ENCODE measurements at places on chromosomes 1 and 21. TPM values are rescaled to one million over a fixed set of nuclear protein-coding genes. Genes with fewer than 3 reads are reported as not detected.

The SDCCAG8 gene
- 29.4 TPM for total RNA-seq

The PRAMEF11 gene
- total RNA-seq, result not detected

GRCh38 chr1:228370941-228371740, 35.5 kb downstream of the TRIM11 start:
- no peak for DNase-seq

DNA sequence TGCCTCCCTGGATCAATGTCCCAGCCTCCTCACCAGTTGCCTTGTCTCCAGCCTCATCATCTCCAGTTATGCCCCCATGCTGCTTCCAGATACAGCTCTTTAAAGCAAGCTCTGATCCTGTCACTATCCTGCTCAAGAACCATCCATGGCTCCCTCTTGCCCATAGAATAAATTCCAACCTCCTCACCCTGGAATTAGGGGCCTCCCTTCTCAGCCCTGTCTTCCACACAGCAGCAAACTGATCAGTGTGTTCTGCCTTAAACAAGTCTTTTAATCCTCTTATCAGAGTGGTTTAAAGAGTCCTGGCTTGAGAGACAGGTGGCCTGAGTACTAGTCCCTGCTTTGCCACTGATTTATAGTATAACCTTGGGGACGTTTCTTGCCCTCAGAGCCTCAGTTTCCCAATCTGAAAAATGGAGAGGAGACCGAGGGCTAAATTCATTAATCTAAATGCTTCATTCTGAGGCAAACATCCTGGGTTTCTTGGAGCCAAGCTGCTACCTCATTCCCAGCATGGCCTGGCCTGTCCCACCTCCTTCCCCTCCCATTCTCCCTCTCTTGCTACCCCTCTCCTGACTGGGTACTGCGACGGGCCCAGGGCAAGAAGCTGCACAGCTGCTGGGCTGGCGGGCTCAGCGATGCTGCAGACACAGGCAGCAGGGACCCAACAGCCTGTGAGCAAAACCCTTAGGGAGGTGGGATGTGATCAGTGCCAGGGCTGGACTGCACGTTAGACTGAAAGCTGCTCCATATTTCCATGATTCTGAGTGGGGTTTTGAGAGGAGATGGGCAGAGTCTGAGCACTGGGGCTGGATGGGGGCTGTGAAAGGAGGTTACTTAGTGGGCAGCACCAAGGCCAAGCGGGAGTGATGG, 221.4 kb downstream of the PTPRU start:
- no peak for DNase-seq

DNA sequence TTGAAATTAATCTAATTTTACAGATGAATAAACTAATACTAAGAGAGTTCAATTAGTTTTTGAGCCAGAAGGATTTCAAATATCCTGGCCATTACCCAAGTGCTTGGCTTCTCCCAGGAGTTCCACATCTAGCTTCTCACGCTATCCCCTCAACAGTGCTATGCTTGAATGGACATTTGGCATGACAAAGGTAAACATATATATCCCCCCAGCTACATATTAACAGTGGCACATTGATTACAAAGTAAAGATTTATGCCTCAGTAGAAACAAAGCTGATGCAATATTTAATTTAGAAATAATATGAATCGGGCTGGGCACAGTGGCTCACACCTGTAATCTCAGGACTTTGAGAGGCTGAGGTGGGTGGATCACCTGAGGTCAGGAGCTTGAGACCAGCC, 434.6 kb upstream of the PRMT6 start:
- no peak for DNase-seq

GRCh38 chr21:17128132-17128531, 384.7 kb upstream of the CXADR start:
- DNase-seq, result no peak
